ENCODE measurements at places on chromosomes 5 and 9. TPM values are rescaled to one million over a fixed set of nuclear protein-coding genes. Genes with fewer than 3 reads are reported as not detected.

SNCAIP gene
- 5.3 TPM for polyA plus RNA-seq

RFESD gene
- polyA plus RNA-seq = 1.4 TPM

CCDC180 gene
- polyA plus RNA-seq = 7.7 TPM

N4BP3 gene
- polyA plus RNA-seq = 0.22 TPM

SLIT3 gene
- polyA plus RNA-seq = 0.27 TPM

INSL6 gene
- polyA plus RNA-seq = not detected

PPP1R26 gene
- 9.8 TPM for polyA plus RNA-seq

CDC25C gene
- polyA plus RNA-seq = 8.8 TPM

KCTD16 gene
- under 0.01 TPM for polyA plus RNA-seq

CCDC192 gene
- polyA plus RNA-seq = not detected

CWC27 gene
- 10.3 TPM for polyA plus RNA-seq

TCF7 gene
- 13.3 TPM for polyA plus RNA-seq

TEX48 gene
- polyA plus RNA-seq = not detected

GPR150 gene
- not detected for polyA plus RNA-seq

TMEM232 gene
- 0.97 TPM for polyA plus RNA-seq

IFNA2 gene
- not detected for polyA plus RNA-seq

TNC gene
- polyA plus RNA-seq = 0.54 TPM

LVRN gene
- polyA plus RNA-seq = 1.4 TPM

MCCC2 gene
- 44.9 TPM for polyA plus RNA-seq

CNTNAP3B gene
- polyA plus RNA-seq = 5.0 TPM

RARS1 gene
- polyA plus RNA-seq = 71.1 TPM

SCGB3A2 gene
- not detected for polyA plus RNA-seq

ACTBL2 gene
- polyA plus RNA-seq = not detected

LRRC19 gene
- 15.1 TPM for polyA plus RNA-seq

PCDH1 gene
- 15.7 TPM for polyA plus RNA-seq

CDKN2B-AS1 gene
- 8.7 TPM for polyA plus RNA-seq

PCA3 gene
- 0.28 TPM for polyA plus RNA-seq

CCDC152 gene
- polyA plus RNA-seq = 4.1 TPM

SHLD3 gene
- 3.5 TPM for polyA plus RNA-seq

ZFP37 gene
- 1.00 TPM for polyA plus RNA-seq

BTNL8 gene
- polyA plus RNA-seq = 53.8 TPM

LCN1 gene
- not detected for polyA plus RNA-seq

ARID3C gene
- polyA plus RNA-seq = 0.03 TPM

SLC6A7 gene
- 0.81 TPM for polyA plus RNA-seq

PLPP6 gene
- polyA plus RNA-seq = 5.1 TPM

GARIN3 gene
- not detected for polyA plus RNA-seq

C9 gene
- not detected for polyA plus RNA-seq

CDH9 gene
- 0.39 TPM for polyA plus RNA-seq

C5orf22 gene
- 7.8 TPM for polyA plus RNA-seq

CDX1 gene
- polyA plus RNA-seq = 205 TPM

PCDHGB4 gene
- polyA plus RNA-seq = not detected

DOK3 gene
- polyA plus RNA-seq = 4.1 TPM

NR4A3 gene
- not detected for polyA plus RNA-seq

MLANA gene
- polyA plus RNA-seq = not detected

EFNA5 gene
- 0.54 TPM for polyA plus RNA-seq

PCDHA5 gene
- polyA plus RNA-seq = 0.19 TPM

AK8 gene
- 0.09 TPM for polyA plus RNA-seq

DND1 gene
- polyA plus RNA-seq = 1.4 TPM

FABP6 gene
- not detected for polyA plus RNA-seq

SPATA31A6 gene
- not detected for polyA plus RNA-seq

PCDHB11 gene
- 0.27 TPM for polyA plus RNA-seq

ADRB2 gene
- 0.54 TPM for polyA plus RNA-seq

SLCO6A1 gene
- polyA plus RNA-seq = not detected

IL9 gene
- not detected for polyA plus RNA-seq

PCSK1 gene
- 7.1 TPM for polyA plus RNA-seq

GLRA1 gene
- polyA plus RNA-seq = not detected

DPYSL3 gene
- 15.8 TPM for polyA plus RNA-seq

RETREG1 gene
- 36.0 TPM for polyA plus RNA-seq

ERCC8 gene
- polyA plus RNA-seq = 9.5 TPM

PCDHA4 gene
- polyA plus RNA-seq = not detected
